ENCODE measurements at places on chromosomes 6 and 20.

DNA sequence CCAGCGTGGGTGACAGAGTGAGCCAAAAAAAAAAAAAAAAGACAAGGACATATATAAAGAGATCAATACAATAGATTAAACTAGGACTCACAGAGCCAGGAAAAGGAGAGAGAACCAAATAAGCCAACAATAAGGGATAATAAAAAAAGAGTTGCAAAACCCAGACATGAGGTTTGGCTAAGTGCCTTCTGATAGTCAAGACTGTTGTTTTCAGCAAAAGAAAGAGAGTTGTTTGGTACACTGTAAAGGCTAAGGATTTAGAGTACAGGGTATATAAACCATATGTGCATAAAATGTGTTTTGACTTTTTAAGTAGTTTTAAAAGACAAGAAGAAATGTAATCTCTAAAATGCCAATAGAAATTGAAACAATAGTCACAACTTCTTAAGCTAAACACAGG, 42.8 kb downstream of the RPF2 start:
- DNase-seq: no peak

DNA sequence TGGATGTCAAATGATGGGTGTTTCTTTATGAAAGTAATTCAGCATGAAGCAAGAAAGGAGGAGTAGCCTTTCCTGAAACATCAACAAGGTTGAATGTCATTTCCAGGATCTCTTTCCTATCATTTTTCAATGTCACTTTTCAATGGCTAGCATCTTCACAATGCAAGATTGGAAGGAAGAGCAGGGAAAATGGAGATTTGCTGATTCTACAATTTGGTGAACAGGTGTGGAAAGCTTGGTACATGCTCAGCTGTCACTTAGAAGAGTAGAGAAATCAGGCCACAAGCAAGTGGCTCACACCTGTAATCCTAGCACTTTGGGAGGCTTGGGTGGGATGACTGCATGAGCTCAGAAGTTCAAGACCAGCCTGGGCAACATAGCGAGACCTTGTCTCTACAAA, 112.7 kb upstream of the FERMT1 start:
- no peak for DNase-seq

GRCh38 chr20:25285856-25286798, 38.2 kb downstream of the PYGB start:
- no peak for DNase-seq

DNA sequence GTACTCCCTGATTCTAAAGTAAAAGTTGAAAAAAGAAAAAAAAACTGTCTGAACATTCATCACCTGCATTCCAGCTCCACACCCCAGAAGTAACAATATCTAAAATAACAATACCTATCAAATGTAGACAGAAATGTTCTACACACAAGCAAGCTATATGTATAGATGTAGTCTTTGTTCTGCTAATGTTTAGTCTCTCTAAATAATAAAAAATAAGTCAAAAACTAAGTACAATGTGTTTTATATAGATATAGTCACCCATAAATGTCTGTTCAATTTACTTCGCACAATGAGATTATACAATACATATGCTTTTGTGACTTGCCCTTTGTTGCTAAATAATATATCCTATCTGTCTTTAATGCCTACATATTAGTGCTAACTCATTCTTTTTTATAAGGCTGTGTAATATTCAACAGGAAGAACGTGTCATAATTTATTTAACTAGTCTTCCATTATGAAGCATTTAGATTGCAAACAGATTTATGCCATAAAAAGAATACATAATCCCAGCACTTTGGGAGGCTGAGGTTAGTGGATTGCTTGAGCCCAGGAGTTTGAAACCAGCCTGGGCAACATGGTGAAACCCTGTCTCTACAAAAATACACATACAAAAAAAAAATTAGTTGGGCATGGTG, 216.2 kb upstream of the ZNF217 start:
- DNase-seq: no peak

DNA sequence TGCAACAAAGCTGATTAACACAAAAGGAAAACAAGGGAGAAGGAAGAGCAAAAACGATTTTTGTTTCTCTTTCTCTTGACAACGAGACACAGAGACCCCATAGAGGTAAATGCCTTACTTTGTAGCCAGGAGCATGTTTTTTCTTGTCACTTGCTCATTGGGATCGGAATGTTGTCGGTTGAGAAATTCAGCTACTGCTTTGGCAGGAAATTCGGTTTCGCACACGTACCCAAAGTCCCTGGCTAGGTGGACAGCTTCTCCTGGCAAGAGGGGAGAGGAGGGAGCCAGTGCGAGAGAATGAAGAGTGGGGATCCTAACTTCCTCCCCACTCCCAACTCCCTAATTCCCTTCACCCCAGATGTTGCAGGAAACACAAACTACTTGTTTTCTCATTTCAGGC, 14.5 kb downstream of the TFAP2A start:
- no peak for DNase-seq

DNA sequence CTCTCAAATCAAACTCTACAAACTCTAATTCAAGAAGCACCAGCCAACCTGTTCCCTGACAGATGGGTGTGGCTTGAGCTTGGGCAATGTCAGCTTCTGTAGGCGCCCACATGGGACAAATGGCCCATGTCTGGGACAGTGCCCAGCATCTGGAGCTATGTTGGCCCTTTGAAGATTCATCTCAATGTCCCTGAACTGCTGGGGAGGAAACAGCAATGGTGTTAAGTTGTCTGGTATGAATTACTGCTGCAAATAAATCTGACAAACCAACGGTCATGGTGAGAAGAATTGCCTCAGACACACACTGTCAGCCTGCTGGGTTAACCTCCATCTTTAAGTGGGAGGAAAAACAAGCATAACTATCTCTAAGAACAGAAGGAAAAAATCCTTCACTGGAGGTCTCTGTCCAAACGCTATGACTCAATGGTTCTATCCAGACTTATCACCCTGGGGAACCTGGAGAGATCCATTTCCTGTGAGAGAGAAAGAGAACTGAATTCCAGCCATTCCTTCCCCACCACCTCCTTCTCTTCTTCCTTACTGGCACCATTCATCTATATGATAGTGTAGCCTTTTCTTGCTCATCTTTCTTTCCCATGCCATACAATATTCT, 274.9 kb downstream of the CDH26 start:
- DNase-seq: no peak

DNA sequence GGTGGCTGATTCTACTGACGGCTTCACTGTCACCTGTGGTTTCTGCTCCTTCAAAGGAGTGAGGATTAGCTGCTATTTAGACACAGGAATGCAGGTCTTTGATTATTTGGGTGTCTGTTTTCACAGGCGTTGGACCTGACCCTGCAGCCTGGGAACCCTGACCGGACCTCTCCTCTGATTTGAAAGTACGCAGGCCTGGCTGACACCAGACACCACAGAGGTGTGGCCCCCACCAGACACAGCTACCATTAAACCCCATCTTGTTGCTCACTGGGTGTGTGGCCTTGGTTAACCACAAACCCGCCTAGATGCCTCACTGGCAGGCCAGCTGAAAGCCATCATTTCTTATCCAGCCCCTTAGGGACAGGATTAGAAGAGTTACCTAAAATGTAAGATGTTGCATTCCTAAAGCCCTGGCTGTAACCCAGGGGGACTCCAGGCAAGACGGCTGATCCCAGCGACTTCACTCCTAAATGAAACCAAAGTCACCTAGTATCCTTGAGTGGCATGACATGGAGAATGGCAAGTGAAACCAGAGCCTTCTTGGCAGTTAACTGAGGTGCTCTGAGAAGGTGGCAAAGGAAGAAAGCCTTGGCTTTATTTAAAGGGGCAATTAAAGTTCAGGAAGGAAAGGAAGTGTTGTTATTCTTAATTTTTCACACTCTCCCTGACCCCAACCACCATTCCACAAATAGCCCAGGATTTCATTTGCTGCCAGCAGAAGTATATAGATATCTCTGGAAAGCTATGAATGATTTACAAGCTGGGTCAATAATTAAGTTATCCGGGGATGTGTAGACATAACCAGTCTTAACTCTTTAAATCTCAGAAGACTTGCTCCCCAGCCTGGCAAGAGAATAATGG, 169.9 kb downstream of the QRSL1 start:
- DNase-seq: no peak
